ENCODE measurements at places on chromosomes 16 and 17.

- no peak for DNase-seq
Measured at GRCh38 chr17:68771867-68772515, 170.8 kb upstream of the FAM20A start.

DNA sequence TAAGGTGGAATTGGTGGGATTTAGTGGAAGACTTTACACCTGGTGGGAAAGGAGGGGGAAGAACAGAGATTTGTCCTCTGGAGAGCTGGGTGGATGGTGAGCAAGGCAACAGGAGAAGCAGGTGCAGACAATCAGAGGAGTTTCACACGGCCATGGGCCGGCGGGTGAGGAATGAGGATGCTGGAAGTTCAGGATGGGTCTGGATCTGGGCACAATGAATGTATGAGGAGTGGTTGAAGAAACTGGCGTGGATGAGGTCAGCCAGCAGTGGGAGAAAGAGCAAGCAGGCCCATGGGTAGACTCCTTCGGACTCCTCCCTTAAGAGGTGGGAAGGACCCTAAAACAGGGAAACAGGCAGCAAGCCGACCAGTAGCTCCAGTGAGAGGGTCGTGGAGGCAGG, 10.1 kb upstream of the MNT start:
- DNase-seq: no peak

DNA sequence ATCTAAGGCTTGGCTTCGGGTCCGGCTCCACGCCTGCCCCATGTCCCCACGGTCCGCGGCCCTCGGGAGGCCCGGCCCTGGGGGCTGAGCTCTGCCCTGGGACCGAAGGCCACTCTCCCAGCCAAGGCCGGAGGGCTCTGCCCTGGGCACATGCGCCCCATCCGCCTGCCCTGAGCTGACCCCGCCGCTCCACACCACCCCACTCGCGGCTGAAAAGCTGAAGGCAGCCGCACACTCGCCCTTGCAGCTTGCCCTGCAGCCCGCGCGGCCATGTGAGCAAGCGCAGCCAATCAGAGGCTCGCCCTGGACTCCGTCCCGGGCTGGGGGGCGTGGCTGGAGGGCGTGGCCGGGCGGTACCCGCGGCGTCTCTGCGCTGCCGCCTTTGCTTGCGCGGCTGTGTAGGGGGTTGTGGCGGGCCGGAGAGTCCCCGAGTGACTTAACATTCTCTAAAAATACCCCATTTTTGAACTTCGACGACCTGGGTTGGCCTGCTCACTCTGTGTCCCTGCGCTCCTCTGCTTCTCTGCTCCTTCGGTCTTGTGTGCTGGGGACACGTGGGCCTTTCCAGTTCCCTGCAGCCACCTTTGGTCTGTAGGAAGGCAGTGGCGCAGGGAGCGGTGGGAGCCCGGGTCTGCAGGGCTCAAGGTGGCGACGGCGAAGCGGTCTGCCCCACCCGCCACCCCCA, 8.8 kb upstream of the MAP2K3 start:
- DNase-seq: peak; percentile 98

DNA sequence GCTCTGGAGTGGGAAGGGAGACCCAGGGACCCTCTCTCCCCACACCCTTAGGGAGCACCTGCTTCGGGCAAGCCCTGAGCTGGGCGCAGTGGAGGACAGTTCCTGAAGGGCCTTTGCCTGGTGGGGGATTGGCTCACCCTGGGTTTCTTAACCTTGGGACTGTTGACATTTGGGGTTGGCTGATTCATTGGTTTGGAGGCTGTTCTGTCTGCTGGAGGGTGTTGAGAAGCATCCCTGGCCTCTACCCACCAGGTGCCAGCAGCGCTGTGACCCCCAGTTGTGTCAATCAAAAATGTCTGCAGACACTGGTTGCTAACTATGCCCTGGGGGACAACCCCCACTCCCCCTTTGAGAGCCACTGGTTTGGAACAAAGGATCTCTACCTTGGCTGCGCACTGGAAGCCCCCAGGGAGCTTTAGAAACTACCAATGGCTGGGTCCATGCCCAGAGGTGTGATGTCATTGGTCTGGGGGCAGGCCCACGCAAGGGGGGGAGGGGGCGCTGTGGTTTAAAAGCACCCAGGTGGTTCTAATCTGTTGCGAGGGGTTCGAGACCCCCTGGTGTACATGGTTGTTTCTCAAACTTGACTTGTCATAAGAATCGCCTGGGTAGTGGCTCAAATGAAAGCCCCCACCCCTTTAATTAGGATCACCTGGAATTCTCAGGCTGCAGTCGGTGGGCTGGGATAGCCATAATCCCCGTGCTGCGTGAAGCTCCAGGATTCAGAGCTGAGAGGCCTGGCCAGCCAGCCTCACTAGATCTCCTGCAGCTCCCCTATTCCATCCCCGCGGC, 151.9 kb upstream of the GSE1 start:
- no peak for DNase-seq

GRCh38 chr16:17108596-17108995, 362.2 kb downstream of the XYLT1 start:
- no peak for DNase-seq

DNA sequence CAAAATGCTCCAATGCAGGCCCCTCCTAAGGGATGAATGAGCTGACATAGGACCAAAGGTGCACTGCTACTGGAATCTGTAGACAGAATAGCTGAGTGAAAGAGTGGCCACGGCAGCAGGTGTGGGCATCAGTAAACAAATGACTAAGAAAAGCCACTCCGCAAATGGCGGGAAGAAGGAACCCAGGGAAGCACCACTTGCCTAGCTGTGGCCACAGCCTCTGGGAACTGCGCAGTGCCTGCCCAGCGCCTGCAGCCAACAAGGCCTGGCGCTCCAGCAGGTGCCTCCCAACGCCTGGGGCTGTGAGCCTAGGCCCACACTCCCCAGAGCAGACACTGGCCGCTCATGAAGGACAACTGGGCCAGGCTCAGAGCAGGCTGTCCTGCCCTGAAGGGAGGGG, 11.8 kb downstream of the PEMT start:
- no peak for DNase-seq

DNA sequence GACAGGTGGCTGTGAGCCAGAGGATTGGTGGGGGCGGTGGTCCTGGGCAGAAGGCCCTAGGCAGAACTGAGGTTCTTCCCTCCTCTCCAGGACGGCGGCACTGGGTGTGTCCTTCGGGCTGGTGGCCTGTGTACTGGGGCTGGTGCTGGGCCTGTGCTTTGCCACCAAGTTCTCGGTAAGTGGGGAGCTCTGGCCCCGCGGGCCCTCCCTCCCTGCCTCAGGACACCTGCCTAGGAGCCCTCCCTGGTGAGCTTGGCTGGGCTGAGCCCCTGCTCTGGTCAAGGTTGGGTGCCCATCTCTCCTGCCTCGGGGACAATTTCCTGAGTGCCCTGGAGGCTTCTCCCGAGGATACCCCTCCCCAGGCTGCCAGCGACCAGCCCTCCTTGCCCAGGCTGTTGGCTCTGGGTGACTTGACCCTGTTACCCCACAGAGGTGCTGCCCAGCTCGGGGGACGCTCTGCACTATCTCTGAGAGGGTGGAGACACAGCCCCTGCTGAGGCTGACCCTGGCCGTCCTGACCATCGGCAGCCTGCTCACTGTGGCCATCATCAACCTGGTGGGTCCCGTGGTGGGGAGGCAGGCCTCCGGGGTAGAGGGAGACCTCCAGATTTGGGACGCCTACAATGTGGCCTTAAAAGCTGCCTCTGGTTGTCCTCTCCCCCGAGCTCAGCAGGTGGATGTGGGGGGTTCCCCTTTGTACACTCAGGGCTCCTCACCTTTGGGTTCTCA, 42.0 kb downstream of the ADCY7 start:
- no peak for DNase-seq

DNA sequence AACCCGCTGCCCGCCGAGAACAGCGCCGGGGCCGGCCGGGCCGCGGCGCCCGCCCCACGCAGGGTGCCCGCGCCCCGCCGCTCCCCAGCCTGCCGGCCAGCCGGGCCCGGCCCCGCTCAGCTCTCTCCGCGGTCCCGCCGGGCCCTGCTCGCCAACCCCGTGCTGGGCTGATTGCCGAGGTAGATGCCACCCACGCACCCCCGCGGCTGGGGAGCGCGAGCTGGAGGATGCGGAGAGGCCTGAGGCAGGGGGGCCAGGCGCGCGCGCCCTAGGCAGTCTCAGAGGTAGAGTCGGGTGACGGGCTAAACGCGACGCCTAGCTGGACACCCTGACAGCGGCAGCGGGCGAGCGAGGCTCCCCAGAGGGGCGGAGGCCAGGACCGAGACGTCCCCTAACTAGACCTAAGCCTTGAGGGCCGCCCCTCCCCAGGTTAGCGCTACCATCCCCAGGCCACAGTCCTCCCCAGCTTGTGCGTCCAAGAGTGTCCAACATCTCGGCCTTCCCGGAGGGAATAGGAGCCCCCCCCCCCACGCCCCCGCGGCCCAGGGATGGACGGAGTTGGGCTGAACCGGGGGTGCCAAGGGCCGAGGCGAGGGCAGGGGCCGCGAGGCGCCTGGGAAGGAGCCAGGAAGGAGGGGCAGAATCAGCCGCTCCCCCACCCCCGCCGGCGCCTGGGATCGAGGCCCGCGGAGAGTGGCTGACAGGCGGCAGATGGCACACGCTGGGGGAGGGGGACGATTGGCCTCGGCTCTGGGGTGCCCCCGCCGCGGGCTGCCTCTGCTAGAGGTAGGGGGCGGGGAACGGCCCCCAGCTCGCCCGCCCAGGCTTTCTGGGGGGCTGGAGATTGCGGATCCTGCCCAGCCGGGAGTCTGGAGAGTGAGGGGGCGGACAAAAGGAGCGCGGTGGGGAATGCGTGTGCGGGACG, 2.5 kb upstream of the ZNF423 start:
- no peak for DNase-seq

- DNase-seq: no peak
Measured at GRCh38 chr17:6796887-6797490, 21.0 kb downstream of the FBXO39 start.

DNA sequence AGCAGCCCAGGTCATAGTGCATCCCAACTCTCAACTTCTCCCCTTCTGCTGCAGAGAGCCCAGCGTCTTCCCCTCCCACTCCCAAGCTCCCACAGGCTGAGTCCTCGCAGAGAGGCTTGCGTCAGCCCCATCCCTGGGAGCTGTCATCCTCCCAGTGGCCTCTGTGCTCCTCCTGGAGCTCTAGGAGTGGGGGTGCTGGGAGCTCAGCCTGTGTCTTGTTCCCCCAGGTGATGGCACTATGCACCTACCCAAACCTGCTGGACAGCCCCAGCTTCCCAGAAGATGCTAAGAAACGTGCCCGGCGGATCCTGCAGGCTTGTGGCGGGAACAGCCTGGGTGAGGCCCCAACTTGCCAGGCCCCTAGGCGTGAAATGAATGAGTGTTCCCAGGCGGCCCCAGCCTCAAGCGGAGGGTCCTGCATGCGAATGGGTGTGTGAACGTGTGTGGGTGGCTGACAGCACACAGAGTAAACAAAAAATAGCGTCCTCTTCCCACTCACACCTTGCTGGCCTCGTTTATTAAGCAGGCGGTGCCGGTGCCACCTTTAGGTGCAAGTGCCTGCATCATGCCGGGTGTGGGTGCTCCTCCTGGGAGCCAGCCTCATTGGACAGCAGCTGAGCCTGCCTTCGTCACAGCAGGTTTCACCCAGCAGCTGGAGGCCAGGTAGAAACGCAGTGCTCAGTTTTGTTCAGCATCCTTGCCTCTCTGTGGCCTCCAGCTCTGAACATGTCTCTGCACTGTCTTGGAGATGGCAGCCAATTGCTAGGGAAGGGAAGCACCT, 16.5 kb downstream of the GPT2 start:
- no peak for DNase-seq

DNA sequence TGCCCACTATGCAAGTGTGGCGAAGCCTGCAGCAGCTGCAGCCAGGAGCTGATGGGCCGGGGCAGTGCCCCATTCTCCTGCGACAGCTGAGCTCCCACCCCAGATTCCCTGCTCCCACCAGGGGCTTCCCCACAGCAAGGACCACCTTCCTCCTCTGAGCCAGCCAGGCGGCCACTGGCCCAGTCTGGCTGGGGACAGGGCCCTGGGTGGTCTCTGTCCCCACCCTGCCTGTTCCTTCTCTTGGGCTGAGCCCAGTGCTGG, 5.6 kb upstream of the NPTX1 start:
- DNase-seq: no peak

- DNase-seq: no peak
Measured at GRCh38 chr17:1055751-1056645, 59.1 kb downstream of the TIMM22 start.

DNA sequence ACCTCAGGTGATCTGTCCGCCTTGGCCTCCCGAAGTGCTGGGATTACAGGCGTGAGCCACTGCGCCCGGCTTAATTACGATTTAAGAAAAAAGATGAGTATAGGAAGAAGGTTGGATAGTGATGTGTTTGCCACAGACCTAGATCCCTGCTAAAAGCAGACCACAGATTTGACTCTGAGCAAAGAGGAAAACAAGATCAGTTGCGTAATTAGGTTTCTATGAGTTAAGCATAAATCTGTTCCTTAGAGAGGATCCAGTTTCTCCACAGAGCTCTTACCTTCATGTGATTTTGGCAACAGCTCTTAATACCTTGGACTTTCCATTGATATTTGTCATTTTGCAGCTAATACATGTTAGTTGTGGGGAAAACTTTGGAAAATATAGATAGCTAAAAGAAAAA, 31.1 kb downstream of the CDH1 start:
- DNase-seq: no peak

GRCh38 chr16:89847940-89848297, 19.6 kb downstream of the SPIRE2 start:
- DNase-seq: no peak

DNA sequence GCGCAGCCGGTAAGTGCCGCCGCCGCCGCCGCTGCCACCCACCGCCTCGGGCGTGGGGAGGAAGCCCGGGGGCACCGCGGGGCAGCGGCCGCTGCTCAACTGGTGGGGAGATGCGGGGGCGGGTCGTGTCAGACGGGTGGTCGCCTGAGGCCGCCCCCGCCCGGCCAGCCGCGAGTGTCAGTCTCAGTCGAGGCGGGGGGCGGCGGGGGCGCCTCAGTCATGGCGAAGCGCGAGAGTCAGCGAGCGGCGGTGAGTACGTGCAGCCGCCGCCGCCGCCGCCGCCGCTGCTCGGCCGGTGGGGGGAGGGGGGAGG, 76.2 kb downstream of the CHD9 start:
- DNase-seq: no peak

- DNase-seq: no peak
Measured at GRCh38 chr16:84690088-84690819, 9.5 kb upstream of the USP10 start.

DNA sequence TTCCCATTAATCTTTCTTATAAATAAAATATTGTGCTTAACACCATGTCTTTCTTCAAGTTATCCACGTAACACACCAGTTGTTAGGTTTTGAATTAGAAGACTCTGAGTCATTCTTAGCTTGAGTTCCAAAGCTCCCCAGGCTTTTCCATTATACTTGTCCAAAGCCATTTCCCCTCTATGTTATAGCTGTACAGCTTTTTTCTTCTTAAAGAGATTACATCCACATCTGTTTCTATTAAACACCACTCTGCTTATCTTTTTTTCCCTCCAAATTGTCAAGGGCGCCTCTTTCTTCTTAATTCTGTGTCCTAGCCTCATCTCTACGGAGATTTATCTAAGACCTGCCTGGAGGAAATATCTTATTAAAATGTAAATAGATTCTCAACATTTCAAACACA, 139.4 kb upstream of the CPHXL start:
- DNase-seq: no peak

GRCh38 chr17:56297184-56297583, 143.9 kb downstream of the ANKFN1 start:
- DNase-seq: no peak

- peak; percentile 61 for DNase-seq
Measured at GRCh38 chr16:58487566-58488351, 12.2 kb upstream of the NDRG4 start.
